ENCODE measurements at places on chromosomes 12 and 14. TPM values are rescaled to one million over a fixed set of nuclear protein-coding genes. Genes with fewer than 3 reads are reported as not detected.

GRCh38 chr14:35341751-35342488 lies 49.7 kb downstream of the PSMA6 start:
- peak; percentile 75 for DNase-seq

- DNase-seq: no peak
These were observed 76.1 kb downstream of the NCOR2 start for GRCh38 chr12:124491310-124491709.

DNA sequence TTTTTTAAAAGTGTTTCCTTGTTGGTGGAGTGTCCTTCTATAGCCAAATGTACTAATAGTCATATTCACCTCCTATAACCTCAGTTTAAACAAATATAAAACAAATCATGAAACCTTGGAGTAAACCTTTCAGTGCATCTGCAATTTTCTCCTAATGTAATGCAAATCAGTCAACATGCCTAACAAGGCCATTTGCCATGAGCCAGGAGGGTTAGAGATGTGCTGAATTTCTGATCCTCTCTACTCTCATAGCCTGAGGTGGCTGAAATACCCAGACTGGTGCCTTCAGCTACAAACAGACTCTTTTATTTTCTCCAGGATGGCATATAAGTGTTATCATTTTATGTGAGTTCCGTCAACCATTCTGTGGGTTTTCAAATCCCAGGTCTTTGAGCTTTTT lies 908.1 kb downstream of the GALC start:
- no peak for DNase-seq

GRCh38 chr14:92263681-92264080 lies 59.3 kb upstream of the SLC24A4 start:
- DNase-seq: no peak

- DNase-seq: no peak
These were observed 114.1 kb downstream of the GXYLT1 start for GRCh38 chr12:42030588-42030987.

- no peak for DNase-seq
These were observed 241.1 kb upstream of the ABCD2 start for GRCh38 chr12:39860695-39861094.

DNA sequence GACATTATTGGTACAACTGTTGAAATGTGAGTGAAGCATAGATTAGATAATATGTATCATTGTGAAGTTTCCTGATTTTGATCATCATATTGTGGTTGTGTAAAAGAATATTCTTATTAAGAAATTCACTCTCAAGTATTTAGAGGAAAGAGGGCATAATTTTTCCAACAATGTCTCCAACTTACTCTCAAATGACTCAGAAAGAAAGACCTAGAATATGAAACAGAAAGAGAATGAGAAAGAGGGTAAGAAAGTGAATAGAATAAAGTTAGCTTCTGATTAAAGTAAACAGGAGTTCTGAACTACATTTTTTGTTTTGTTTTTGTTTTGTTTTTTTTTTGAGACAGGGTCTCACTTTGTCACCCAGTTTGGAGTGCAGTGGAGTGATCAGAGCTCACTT lies 123.0 kb downstream of the CPNE8 start:
- DNase-seq: no peak

GRCh38 chr14:58401587-58401986 lies 5.9 kb downstream of the TOMM20L start:
- peak; percentile 25 for DNase-seq

DNA sequence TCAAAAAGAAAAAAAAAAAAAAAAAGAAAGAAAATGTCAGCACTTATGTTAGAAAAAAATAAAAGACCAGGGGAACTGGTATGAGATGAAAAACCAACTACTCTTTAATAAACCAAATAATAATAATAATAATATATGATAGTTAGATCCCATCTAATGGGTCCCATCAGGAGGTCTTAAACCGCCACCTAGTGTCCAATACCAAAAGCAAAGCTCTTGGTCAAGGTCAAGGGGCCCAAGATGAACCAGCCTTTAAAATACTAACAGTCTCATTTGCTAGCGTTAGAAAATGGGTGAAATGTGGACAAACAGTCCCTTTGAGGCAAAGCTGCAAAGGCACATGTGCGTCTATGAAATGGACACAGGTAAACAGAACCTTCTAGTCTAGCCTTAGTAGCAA lies 12.3 kb downstream of the BRAP start:
- DNase-seq: no peak

DNA sequence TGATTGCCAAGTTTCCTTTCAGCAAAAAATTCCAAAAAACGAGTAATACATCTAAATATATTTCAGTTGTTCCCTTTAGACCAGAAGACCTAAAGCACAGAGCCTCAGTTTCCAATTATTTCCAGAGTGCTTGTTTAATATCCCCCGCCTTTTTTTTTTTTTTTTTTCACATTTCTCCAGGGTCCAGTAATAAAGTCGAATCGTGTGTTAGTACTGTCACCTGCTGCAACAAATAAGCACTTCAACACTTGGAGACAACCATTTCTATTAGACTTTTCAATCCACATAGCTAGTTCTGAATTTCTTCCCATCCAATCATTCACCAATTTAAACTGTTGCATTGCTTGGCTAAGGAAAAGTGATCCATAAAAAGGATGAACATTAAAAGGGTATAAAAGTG lies 13.6 kb downstream of the PDE6H start:
- no peak for DNase-seq

DNA sequence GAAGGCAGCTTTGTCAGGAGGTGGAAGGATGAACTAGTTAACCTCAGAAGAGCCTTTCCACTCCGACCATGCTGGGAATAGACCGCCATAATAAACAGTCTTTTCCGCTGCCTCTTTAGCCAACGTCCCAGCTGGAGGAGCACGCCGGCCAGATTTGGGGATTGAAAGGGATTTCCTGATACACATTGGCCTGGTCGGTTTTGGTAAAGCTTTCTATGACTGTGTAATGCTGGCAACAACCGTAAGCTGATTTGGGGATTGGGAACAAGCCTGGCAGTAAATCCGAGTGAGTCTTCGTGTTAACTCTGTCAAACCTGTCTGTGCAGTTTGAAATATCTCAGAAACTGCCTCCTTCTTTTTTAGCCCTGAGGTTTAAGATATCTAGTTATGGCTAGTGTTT lies 87.0 kb downstream of the DAD1 start:
- no peak for DNase-seq

DNA sequence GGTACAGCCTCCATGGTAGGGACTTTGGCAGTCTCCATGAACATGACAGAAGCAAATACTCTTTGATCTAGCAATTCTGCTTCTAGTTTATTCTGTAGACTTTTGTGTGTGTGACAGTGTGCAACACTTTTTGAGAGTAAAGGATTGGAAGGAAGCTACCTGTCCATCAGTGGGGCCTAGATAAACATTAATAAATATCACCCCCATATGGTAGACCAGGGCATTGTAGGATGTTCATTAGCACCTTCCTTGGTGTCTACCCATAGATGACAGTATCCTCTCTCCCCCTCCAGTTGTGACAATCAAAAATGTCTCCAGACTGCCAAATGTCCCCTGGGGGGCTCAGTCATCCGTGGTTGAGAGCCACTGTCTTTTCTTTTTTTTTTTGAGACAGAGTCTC lies 10.8 kb downstream of the SNRNP35 start:
- DNase-seq: no peak

DNA sequence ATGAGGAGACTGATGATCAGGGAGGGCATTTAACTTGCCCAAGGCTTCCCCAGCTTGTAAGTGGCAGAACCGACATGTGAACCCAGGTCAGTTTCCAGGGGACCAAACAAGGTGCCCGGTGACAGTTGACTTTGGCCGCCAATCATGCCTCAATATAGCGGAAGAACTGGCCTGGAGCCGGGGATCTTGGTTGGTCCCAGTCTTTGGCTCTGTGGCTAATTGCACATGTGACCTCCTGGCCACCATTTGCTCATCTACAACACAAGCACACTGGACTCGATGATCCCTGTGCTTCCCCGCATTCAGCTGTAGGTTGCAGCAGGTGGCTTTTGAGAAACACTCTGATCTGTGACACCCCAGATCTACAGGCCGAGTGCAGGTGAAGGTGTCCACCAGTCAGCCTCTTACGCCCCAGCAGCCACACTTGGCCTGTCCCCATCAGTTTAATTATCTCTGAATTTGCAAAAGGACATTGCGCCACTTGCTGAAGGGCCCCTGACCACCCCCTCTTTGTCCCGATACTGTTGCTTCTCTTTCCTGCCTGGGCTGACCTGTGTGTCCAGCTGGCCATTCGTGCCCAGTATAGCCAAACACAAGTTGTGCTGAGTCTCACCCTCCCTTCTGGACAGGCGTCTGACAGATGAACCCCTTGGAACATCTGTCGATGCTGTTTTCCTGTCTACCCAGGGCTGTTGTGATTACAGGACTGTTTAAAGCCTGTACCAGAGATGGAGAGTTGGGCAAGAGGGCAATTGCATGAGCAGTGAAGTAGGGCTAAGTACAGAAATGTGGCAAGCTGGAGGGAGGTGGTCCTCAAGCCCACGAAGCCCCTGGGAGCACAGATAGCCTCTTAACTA lies 14.1 kb downstream of the ACACB start:
- DNase-seq: no peak

GRCh38 chr12:129401572-129401971 lies 502.3 kb downstream of the TMEM132D start:
- DNase-seq: no peak

GRCh38 chr12:18296909-18297280 lies 35.6 kb downstream of the PIK3C2G start:
- no peak for DNase-seq

DNA sequence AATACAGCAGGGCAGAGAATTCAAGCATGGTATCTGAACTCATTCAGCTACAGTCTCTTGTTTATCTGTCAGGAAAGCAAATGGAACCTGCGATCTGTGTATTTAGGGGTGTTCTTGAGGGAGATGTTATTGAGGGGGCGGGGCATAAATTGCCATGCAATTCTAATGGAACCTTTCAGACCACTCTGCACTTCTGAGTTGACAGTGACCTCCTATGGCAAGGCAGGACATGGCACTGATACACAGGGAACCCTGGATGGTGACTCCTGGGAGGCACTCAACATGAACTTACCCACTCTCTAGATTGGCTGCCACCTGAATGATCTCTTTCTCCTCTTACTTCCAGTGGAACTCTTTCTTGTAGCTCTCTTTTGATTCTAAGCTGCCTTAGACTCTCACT lies 787.3 kb downstream of the VRK1 start:
- no peak for DNase-seq

DNA sequence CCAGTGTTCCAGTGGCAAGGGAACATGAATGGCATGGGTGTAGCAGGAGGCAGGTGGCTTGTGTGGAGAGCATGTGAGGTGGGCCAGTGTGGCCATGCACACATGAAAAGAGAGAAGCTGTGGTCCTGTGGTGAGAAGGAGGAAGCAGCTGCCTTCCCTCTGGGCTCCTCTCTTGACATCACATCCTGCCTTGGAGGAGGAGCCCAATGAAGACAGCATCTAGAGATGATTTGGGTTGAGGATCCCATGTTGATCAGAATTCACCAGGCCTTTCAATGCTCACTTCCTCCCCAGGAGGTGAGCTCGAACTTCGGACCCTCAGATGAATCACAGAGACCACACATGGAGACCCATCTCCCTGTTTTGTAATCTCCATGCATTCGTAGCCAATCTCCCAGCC lies 82.6 kb downstream of the LRRC74A start:
- no peak for DNase-seq

DNA sequence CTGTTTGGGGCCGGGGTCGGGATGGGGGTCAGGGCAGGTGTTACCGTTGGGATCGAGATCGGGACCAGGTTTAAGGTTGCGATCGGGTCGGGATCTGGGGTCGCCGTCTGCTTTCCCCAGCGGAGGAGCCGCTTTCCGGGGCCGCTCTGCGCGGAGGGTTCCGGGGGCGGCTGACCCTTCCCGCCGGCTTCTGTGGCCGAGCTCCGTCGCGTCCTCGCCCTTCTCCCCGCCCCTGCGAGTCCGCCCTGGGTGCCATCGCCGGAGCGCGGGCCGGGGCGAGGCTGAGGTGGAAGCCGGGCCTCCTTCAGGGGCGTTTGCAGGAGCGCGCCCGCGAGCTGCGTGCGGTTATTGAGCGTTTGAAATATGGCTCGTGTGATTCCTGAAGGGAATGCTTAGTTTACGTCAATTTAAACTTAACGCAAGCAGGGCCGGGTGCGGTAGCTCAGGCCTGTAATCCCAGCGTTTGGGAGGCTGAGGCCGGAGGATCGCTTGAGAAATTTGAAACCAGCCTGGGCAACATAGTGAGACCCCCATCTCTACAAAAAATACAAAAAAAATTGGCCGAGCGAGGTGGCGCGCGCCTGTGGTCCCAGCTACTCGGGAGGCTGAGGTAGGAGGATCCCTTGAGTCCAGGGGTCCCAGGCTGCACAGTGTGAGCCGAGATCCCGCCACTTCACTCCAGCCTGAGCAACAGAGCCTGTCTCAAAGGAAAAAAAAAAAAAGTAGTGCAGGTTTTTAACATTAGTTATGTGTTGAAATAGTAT lies 620 bp downstream of the PGAM5 start:
- peak; percentile 52 for DNase-seq

DNA sequence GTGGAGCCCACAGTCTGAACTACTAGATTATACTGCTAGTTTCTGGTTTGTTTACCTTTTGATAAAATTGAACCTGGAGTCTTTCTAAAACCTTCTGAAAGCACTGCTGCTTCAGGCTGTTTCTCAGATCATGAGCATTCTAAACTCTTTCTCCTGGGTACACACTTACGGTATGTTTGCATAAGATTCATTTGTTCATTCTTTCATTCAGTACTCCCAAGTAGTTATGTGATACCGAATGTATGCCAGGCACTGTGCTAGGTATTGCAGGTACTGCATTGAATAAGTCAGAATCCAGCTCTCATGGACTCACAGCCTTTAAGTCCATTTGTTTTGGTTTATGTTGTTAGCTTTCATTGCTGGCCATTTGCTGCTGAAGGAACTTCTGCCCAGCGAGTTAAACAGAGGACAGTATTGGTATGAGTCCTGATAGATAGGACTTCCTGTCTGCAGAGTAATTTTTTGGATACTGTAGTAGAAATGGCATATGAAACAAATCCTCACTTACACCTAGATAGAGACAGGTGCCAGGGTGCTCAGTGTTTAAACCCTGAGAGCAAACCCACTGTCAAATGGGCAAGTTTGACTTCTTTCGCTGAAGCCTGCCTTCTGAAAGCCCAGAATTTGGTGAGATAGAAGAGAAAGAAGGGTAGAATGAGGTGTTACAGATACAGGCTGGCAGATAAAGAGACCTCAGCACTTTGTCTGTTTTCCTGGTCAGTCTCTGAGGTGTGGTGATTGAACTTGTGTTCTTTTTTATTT lies 2.1 kb downstream of the SUSD6 start:
- no peak for DNase-seq

GRCh38 chr12:22733756-22734155 lies 108.8 kb downstream of the ETNK1 start:
- DNase-seq: no peak

DNA sequence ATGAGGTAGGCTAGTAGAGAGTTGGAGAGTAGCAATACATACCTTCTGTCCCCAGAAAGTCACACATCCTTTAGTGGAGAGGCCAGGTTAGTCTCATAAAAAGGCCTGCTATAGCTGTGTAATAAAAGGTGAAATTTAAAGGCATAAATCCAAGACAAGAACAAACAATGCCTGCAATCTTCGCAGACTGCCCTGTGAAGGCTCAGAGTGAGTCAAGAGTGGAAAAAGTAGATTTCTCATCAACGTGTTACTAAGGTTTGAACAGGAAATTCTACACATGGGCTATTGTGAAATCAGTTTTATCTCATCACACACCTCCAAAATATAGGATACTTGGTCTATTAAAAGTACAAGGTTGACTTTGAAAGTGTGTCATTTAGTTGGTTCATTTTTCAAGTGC lies at the start of gene KLRC1:
TSS of gene KLRC1 (minus strand) at position 222 of the 400 bp plus-strand sequence. CDS start 2,221 bp downstream, outside the sequence.
- no peak for DNase-seq

Gene RNFT2
- total RNA-seq: 26.9 TPM

Gene GPD1
- 1.4 TPM for total RNA-seq

Gene PPP1R13B
- total RNA-seq: 2.4 TPM

Gene FIGNL2
- 25.1 TPM for total RNA-seq

Gene ENDOU
- total RNA-seq: not detected

Gene TMEM229B
- 0.12 TPM for total RNA-seq

Gene ARMH4
- 23.0 TPM for total RNA-seq

Gene USP30
- 17.6 TPM for total RNA-seq

Gene C14orf119
- 37.5 TPM for total RNA-seq

Gene RNASE3
- total RNA-seq: not detected
